ENCODE measurements at places on chromosomes 5 and 9. TPM values are rescaled to one million over a fixed set of nuclear protein-coding genes. Genes with fewer than 3 reads are reported as not detected.

The ARID3C gene
- total RNA-seq: not detected

The ELAVL2 gene
- total RNA-seq: not detected

DNA sequence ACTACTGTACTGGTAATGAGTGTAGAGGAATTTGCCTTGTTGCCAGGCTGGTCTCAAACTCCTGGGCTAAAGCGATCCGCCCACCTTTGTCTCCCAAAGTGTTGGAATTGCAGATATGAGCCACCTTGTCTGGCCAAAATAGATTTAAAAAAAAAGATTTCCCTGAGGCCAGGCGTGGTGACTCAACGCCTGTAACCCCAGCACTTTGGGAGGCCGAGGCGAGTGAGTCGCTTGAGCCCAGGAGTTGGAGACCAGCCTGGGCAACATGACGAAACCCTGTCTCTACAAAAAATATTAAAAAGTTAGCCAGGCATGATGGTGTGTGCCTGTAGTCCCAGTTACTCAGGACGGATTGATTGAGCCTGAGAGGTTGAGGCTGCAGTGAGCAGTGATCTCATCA, 62.5 kb downstream of the IPO11 start:
- DNase-seq: no peak

GRCh38 chr9:94159069-94159939, 75.0 kb downstream of the PTPDC1 start:
- DNase-seq: no peak

The PCDHB4 gene
- 5.5 TPM for total RNA-seq

- no peak for DNase-seq
Observed at GRCh38 chr5:15722305-15722704, 222.3 kb downstream of the FBXL7 start.

- no peak for DNase-seq
Observed at GRCh38 chr5:14663734-14664269, 716 bp upstream of the OTULIN start.

All from pancreas (tissue), 10 donors.